Type B pancreatic cell (in vitro differentiated cells): ENCODE measurements at places on chromosomes 1 and 21. TPM values are rescaled to one million over a fixed set of nuclear protein-coding genes. Genes with fewer than 3 reads are reported as not detected.

GRCh38 chr1:46749404-46749803 is 30.5 kb upstream of the EFCAB14 start:
- no peak for DNase-seq

DNA sequence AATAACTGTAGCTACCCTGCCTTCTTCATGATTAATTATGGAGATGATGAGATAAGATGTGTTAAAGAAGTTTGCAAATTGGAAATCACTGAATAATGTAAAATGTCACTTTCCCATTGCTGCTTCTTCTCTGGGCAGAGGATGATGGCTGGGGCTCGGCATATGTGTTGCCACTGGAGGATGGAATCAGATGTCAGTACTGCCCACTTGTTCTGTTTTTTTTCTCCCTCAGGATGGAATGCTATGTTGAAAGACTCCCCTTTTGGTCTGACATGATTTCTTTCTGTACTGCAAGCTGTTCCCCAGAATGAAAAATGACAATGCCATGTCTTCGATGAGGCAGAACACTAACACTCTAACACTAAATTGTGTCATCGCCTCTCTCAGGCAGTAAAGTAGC is 373.9 kb upstream of the SPAG17 start:
- no peaks in the 10 kb centered on the region for H3K36me3 ChIP-seq
- no peak overlapping the region for H3K4me3 ChIP-seq
- no peaks in the 10 kb centered on the region for H3K27me3 ChIP-seq
- H3K27ac ChIP-seq = no peak overlapping the region

DNA sequence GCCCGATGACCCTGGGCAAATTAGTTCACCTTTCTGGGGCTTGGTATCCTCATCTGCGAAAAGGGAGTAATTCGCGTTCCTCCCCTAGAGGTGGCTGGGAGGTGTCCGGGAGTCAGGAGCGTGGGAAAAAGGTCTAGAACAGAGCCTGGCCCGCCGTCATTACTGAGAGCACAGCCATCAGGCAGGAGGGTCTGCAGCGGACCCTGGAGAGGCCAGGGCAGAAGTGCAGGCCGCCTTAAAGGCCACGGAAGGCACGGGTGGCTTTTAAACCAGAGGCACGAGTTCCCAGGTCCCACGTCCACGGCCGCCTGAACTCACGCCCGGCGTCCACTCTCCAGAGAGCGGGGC is 850 bp downstream of the PANK4 start:
- no peak for DNase-seq
- H3K36me3 ChIP-seq = no peaks in the 10 kb centered on the region
- peaks cover 20% of the 10 kb centered on the region for H3K4me1 ChIP-seq
- peaks cover 15% of the 10 kb centered on the region for H3K27me3 ChIP-seq
- peak overlapping the region; percentile 83 for H3K27ac ChIP-seq

The SPTA1 gene
- total RNA-seq = 0.21 and 0.68 TPM in 2 replicates

DNA sequence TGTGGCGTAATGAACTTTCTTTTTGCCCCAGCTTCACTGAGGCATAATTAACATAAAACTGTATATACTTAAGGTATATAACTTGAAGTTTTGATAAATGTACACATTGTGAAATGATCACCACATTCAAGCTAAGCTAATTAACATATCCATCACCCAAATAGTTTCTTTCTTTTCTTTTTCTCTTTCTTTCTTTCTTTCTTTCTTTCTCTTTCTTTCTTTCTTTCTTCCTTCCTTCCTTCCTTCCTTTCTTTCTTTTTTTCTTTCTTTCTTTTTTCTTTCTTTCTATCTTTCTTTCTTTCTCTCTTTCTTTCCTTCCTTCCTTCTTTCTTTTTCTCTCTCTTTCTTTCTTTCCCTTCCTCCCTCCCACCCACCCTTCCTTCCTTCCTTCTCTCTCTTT is 62.5 kb downstream of the XCL1 start:
- no peak overlapping the region for H3K4me3 ChIP-seq
- no peak for DNase-seq
- H3K27me3 ChIP-seq = no peaks in the 10 kb centered on the region
- peaks cover 18% of the 10 kb centered on the region for H3K4me1 ChIP-seq
- H3K36me3 ChIP-seq = no peaks in the 10 kb centered on the region
- no peak overlapping the region for H3K27ac ChIP-seq
